Memory B cell (primary cell): ENCODE measurements at places on chromosomes 2 and 18.

DNA sequence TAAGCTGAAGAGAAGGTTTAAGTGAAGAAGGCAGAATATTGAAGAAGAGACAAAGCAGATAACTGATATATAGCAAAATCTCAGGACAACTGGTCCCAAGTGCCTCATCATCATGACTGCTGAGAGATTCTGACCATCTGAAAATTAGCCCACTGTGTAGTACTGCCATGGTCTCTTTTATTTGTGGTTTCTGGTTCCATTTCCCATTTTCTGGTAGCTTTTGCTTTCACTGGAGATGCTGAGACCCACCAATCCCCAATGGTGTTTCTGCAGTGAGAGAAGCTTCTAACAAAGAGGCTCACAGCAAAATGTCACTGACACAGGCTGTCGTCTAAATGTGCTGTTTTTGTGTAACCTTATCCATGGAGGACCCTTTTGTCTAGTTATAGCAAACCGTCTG, 79.5 kb downstream of the TMEM163 start:
- no peak overlapping the region for H3K27ac ChIP-seq
- H3K36me3 ChIP-seq, result peaks cover 4% of the 10 kb centered on the region
- no peak for DNase-seq
- H3K4me1 ChIP-seq, result peaks cover 22% of the 10 kb centered on the region
- no peak overlapping the region for H3K4me3 ChIP-seq
- no peaks in the 10 kb centered on the region for H3K27me3 ChIP-seq

DNA sequence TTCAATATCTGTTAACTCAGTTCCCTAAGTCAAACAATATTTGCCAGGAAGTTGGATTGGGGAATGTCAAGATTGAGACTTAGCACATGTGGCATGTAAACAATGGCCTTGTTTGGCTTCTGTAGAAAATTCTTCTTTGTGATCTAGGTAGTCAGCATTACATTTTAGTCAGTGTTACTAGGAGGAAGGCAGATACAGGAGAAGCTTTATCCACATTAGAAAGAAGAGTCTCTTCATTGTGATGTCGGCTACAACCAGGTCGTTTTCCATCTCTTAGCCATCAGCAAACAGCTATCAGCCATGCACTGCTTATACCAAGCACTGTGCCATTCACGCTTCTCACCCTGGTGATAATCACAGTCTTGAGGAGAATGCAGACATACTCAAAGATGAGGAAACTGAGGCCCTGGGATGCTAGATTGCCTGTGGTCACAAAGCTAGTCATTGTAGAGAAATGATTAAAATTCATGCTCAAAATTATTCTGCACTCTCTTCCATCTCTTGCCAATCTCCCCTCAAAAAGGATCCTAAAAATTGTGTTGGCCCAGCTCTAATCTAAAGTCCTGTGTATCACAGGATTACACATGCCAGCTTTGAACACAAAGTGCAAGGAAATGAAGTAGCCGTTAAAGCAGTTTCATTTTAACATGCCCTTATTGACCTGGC, 3.2 kb downstream of the GALNT5 start:
- H3K4me3 ChIP-seq, result no peak overlapping the region
- peaks cover 10% of the 10 kb centered on the region for H3K4me1 ChIP-seq

DNA sequence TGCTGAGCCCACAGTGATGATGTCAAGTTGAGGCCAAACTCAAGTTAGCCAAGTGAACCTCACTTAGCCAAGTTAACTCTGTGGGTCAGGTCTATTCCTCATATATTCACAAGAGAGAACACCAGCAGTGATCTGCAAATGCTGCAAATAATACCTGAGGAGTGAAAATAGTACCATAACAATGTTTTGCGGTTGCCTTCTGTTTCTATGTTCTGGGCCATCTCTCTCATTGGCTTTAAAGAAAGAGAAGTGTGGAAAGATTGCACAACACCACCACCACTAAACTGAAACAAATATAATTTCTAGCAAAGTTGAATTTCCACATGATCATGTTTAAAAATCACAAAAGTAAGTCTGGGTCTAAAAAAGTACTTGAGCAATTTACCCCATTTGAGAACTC, 211.1 kb upstream of the GALNT5 start:
- H3K27me3 ChIP-seq, result no peaks in the 10 kb centered on the region
- no peaks in the 10 kb centered on the region for H3K4me1 ChIP-seq
- no peak overlapping the region for H3K27ac ChIP-seq
- no peak overlapping the region for H3K4me3 ChIP-seq
- no peaks in the 10 kb centered on the region for H3K36me3 ChIP-seq

GRCh38 chr2:111148225-111148873, 27.6 kb downstream of the BCL2L11 start:
- no peak overlapping the region for H3K4me3 ChIP-seq
- H3K27me3 ChIP-seq, result no peaks in the 10 kb centered on the region
- H3K27ac ChIP-seq, result peak overlapping the region; percentile 56

- H3K4me1 ChIP-seq, result no peaks in the 10 kb centered on the region
- no peak overlapping the region for H3K4me3 ChIP-seq
- no peak for DNase-seq
- H3K27ac ChIP-seq, result no peak overlapping the region
- no peaks in the 10 kb centered on the region for H3K36me3 ChIP-seq
These were observed 936.6 kb upstream of the SLC39A10 start for GRCh38 chr2:194720462-194720861.

- H3K4me3 ChIP-seq, result peak overlapping the region; percentile 86
- H3K36me3 ChIP-seq, result no peaks in the 10 kb centered on the region
- peaks cover 19% of the 10 kb centered on the region for H3K27me3 ChIP-seq
- peak; percentile 19 for DNase-seq
- H3K4me1 ChIP-seq, result peaks cover 21% of the 10 kb centered on the region
These were observed 705 bp downstream of the EFR3B start for GRCh38 chr2:25042321-25043240.

GRCh38 chr2:235201756-235202155, 249.9 kb downstream of the SH3BP4 start:
- no peak overlapping the region for H3K4me3 ChIP-seq
- H3K36me3 ChIP-seq, result no peaks in the 10 kb centered on the region
- no peak overlapping the region for H3K27ac ChIP-seq
- no peak for DNase-seq
- H3K4me1 ChIP-seq, result no peaks in the 10 kb centered on the region

DNA sequence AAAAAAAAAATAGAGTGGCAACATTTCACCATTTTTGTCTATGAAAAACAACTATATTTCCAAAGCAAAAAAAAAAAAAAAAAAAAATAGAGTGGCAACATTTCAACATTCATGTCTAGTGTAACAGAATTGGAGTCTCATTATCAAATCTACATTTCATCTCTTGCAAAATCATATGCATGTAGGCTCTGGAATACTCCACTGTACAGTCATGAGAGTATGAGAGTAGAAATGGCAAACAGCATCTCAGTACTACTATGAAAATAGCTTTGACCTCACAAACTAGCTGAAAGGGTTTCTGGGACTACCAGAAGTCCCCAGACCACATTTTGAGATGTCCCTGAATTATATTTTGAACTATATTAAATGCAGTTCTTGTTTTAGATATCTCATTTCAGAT, 82.8 kb downstream of the SMAD2 start:
- no peak overlapping the region for H3K27ac ChIP-seq
- no peak for DNase-seq
- H3K4me3 ChIP-seq, result no peak overlapping the region
- H3K4me1 ChIP-seq, result no peaks in the 10 kb centered on the region

DNA sequence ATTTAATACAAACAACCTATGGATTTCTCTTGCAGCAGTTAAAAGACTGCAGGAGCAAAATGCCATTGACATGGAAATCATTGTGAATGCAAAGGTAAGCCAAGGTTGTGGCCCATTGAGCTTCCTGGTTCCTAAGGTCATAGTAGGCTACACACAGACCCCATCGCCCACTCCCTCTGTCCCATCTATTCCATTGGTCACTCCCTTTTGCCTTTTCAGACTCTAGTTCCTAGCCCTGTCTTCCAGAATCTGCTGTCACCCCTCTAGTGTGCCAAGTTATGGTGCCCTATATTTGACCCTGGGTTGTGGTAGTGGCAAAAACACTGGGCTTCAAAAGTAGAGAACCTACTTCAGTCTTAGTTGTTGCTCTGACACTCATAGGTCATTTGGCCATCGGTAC, 44.7 kb downstream of the UGP2 start:
- H3K36me3 ChIP-seq, result peaks cover 28% of the 10 kb centered on the region
- peak overlapping the region; percentile 74 for H3K27ac ChIP-seq
- peaks cover 3% of the 10 kb centered on the region for H3K4me1 ChIP-seq
- H3K4me3 ChIP-seq, result no peak overlapping the region
- H3K27me3 ChIP-seq, result no peaks in the 10 kb centered on the region

- H3K27me3 ChIP-seq, result no peaks in the 10 kb centered on the region
- peaks cover 25% of the 10 kb centered on the region for H3K4me1 ChIP-seq
- H3K27ac ChIP-seq, result no peak overlapping the region
These were observed 174.5 kb upstream of the MGAT5 start for GRCh38 chr2:134079373-134079772.

GRCh38 chr2:162591403-162592083, 247.0 kb downstream of the KCNH7 start:
- no peak overlapping the region for H3K27ac ChIP-seq
- H3K4me3 ChIP-seq, result no peak overlapping the region
- peaks cover 1% of the 10 kb centered on the region for H3K27me3 ChIP-seq
- no peak for DNase-seq
- no peaks in the 10 kb centered on the region for H3K4me1 ChIP-seq

GRCh38 chr2:41483226-41483625, 564.6 kb upstream of the PKDCC start:
- no peaks in the 10 kb centered on the region for H3K36me3 ChIP-seq
- DNase-seq, result no peak
- H3K4me1 ChIP-seq, result no peaks in the 10 kb centered on the region
- H3K27ac ChIP-seq, result no peak overlapping the region
- no peak overlapping the region for H3K4me3 ChIP-seq

DNA sequence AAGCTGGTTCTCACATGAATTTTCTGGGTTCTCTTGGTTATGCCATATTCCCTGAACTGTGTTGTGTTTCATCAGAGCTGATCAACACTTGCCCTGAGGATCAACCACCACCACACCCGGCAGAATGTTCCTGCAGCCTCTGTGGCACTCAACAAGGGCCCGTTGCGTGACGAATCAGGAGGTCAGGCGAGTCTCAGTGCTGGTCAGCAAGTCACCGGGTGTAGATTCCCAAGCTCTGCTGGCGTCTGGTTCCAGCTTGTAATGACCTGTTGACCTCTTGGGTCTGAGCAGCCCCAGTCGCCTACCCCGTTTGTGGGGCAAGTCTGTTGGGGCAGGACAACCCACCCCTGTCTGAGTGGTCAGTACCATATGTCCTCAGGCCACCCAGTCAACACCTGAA, 46.0 kb downstream of the ADCY3 start:
- DNase-seq, result no peak
- H3K4me3 ChIP-seq, result no peak overlapping the region
- H3K27ac ChIP-seq, result no peak overlapping the region
- H3K4me1 ChIP-seq, result peaks cover 9% of the 10 kb centered on the region

GRCh38 chr2:200297100-200297499, 9.4 kb upstream of the SPATS2L start:
- no peak for DNase-seq
- no peaks in the 10 kb centered on the region for H3K4me1 ChIP-seq
- H3K27ac ChIP-seq, result no peak overlapping the region
- H3K36me3 ChIP-seq, result no peaks in the 10 kb centered on the region
- no peak overlapping the region for H3K4me3 ChIP-seq

DNA sequence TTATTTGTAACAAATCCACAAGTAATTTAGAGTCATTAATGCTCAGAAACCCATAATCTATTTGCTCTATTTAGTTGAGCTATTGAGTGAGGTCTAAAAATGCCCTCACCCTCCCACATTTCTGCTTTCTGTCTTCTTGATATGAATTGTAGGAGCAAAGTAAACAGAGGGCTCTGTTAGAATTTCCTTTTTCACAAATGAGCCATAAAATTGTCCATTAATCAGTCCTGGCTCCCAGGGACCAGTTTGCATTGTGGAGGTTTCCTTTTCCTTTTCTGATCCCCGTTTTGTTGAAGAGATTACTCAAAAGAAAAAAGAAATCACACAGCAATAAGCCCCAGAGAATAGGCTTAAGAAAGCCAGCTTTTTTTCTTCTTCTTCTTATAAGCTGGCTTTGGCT, 476.7 kb downstream of the EPHA4 start:
- no peak overlapping the region for H3K27ac ChIP-seq
- no peaks in the 10 kb centered on the region for H3K36me3 ChIP-seq
- no peak overlapping the region for H3K4me3 ChIP-seq
- H3K4me1 ChIP-seq, result no peaks in the 10 kb centered on the region
- no peak for DNase-seq

GRCh38 chr18:8299054-8299980, 309.9 kb upstream of the RAB12 start:
- H3K36me3 ChIP-seq, result no peaks in the 10 kb centered on the region
- H3K27ac ChIP-seq, result no peak overlapping the region
- H3K4me3 ChIP-seq, result no peak overlapping the region
- no peaks in the 10 kb centered on the region for H3K27me3 ChIP-seq

- no peaks in the 10 kb centered on the region for H3K36me3 ChIP-seq
- H3K27ac ChIP-seq, result no peak overlapping the region
- peaks cover 10% of the 10 kb centered on the region for H3K4me1 ChIP-seq
- no peak overlapping the region for H3K4me3 ChIP-seq
- no peak for DNase-seq
These were observed 5.2 kb upstream of the KCNK3 start for GRCh38 chr2:26687328-26687727.

DNA sequence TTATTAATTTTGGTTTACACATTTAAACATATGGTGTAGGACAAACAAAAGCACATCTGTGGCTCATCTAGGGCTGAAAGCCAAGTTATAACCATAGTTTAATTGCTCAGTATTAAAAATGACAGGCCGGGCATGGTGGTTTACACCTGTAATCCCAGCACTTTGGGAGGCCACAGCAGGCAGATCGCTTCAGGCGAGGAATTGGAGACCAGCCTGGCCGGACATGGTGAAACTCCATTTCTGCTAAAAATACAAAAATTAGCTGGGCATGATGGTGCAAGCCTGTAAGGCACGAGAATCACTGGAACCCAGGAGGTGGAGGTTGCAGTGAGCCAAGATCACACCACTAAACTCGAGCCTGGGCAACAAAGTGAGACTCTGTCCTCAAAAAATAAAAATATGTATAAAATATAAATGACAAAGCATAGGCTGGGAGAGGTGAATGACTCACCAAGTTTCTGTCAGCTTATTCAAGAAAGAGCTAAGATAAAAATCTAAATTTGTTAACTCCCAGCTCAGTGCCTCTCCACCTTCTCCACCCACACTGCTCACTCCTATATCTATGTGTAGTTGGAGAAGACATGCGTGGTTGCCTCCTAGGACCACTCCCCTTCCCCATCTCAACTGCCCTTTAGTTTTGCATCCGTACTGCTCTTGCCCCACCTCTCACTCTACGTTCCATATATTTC, 79.2 kb upstream of the PID1 start:
- DNase-seq, result no peak
- H3K27ac ChIP-seq, result no peak overlapping the region
- no peaks in the 10 kb centered on the region for H3K4me1 ChIP-seq
- no peak overlapping the region for H3K4me3 ChIP-seq
- H3K27me3 ChIP-seq, result peaks cover 8% of the 10 kb centered on the region

DNA sequence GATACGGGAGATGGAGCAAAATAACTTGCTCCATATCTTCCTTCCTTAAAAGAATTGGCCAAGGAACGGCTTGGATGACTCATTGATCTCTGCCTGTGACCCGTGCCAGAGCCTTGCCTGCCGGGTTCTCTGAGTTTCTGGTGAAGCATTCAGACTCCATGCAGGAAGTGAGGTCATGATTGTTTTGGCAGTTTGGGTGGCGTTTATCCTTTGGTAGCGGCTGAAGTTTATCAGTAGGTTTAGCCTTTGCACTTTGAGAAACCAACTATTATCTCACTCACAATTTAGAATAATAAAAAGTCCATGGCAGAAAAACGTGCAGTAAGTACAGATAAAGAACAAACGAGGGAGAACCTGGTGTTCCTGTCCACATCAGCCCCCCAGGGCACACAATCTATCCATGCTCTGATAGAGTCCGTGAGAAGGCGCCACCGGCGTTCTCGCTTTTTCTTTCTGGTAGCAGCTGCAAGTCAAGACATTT, 15.0 kb upstream of the CTAGE1 start:
- H3K27ac ChIP-seq, result no peak overlapping the region
- no peaks in the 10 kb centered on the region for H3K4me1 ChIP-seq
- no peaks in the 10 kb centered on the region for H3K27me3 ChIP-seq
